Esophagus squamous epithelium (tissue), 5 donors: ENCODE measurements at places on chromosomes 1 and 21.

- DNase-seq, result no peak
Measured at GRCh38 chr1:116740296-116740695, 13.9 kb upstream of the CD2 start.

DNA sequence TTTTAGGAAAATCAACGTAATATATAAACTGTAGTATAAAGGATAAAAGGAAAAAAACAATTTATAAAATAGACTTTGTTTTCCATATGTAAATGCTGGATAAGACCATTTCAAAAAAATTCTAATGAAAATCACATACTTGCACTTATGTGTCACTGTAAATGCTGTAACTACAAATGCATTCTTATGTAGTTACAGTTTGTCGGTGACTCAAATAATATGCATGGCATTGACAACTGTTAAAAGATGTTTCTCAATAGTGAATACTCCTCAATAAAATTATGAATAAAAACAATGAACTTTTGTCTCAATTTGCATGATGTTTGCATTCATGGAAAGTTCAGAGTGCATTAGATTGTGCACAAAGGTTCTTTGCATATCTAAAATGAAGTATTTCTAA is 614.0 kb upstream of the CHRM3 start:
- no peak for DNase-seq

DNA sequence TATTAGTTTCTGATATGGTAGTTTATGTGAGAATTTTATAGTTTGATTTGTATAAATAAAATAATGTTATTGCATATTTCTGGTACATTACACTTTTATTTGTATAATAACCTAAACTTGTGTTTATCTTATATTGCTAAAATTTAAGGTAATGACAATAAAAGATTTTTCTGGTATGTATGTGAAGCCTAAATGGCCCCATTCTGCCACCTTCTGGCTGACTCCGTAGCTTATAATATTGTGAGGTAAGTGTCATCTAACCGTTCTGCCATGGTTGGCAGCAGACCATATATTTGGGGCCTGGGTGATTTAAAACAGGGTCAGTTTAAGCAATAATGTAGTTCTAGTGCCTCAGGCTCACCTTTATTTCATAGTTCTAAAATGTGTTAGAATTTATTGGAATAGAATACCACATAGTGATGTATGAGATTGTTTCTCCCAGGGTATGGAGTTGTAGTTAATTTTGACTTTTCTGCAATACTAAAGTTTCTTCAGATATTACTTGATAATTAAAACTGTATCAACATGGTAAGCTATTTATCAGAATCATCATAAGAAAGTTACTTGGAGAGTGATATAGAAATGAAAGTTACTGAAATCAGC is 21.2 kb upstream of the PRKACB start:
- no peak for DNase-seq

GRCh38 chr1:51819810-51820209 is 58.7 kb downstream of the NRDC start:
- no peak for DNase-seq

- no peak for DNase-seq
Measured at GRCh38 chr1:150259217-150259616, 1.6 kb downstream of the CA14 start.

DNA sequence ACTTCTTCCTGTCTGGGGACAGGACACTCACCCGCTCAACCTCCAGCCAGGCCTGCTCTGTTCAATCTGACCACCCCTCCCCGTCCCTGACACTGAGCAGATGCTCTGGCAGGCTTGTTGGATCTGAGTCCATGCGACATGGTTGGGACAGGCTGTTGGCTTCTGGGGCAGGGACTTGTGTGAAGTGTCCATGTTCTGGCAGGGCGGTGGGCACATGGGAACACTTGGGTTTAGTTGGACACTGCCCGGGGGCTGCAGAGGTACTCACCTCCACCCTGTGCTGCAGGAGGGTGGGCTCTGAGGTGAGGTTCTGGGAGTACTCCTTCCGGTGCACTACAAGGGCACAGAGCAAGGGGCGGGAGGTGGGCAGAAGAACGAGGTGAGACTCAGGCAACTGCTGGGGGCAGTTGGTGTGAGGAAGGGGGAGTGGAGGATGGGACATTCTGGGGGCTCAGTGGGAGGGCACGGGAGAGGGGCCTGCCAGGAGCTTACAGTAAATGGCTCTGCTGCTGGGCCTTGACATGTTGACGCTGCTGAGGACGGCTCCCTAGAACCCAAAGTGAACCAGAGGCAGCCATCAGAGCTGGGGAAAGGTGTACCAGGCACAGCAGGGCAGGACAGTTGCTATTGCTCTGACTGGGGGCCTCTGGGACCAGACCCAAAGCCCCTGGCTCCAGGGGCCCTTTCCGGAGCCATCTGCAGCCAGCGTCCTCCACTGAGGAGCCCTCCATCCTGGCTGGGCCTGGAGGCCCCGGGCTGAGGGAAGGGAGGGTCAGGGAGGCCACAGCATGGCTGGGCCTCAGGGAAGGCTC is 2.3 kb downstream of the EPS8L3 start:
- no peak for DNase-seq

- no peak for DNase-seq
Measured at GRCh38 chr1:244347942-244348341, 103.8 kb downstream of the ADSS2 start.

- no peak for DNase-seq
Measured at GRCh38 chr21:35036465-35037383, 12.4 kb downstream of the RUNX1 start.

DNA sequence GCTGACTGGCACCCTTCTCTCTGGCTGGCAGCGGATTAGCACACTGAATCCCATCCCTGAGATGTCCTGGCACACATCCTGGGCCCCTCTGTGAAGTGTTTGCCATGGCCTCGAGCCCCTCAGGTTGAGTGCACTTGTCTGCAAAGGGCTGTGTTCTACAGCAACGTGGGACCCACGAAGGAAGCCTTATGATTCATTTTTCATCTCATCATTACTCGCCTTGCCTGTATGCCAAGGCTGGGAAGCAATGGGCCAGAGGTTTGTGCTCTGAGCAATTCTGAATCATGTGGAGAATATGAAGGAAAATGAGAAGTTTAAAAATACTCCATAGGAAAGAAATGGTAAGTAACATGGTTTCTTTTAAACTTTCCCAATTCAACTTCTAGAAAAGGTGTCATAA is 124.8 kb upstream of the LMO4 start:
- DNase-seq, result no peak

DNA sequence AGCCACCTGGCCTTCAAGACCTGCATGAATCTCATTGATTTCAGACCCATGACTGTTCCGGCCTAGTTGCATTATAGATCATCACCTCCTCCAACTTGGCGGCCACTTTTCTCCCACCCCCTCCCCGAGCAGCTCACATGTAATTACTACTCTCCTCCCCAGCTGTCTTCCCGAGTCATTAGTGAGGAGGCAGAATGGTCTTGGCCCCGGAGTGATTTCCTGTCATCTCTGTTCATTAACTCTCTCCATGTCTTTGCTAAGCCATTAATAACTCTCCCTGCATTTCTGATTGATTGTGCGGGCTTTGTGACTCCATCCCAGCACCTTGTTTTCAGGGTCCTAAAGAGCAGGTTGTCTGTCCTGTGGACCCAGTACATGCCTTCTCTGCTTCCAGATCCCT is 75.6 kb upstream of the CNTN2 start:
- DNase-seq, result no peak

- no peak for DNase-seq
Measured at GRCh38 chr1:30172299-30172694, 551.1 kb downstream of the MATN1 start.

DNA sequence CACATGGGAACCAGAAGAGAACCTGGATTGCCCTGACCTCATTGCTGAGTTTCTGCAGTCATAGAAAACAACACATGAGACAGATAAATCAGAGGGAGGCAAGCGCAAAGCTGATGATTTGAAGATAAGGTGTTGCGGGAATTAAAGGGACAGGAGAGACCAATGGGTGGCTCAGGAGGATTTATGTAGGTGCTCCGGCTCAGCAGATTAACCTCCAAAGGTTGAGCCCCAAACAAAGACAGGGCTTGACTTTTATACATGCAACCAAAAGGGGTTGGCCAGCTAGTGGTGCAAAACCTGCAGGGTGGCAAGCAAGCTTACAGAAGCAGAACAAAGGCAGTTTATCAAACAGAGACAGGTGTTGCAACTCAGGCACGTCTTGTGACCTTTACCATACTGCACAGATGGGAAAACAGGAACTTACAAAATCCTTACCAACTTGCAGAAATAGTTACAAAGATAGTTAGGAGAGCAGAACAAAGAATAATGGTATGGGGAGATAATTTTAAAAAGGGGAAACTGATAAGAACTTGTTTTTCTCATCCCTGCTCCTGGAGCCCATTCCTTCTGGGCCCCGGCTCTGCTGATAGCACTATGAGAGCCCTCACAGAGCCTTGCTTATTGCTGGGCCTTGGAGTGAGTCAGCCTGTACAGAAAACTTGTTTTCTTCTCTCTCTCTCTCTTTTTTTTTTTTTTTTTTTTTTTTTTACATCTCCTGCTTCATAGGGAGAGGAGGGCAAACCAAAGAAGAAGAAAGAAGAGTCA is 93.6 kb downstream of the SNRPE start:
- DNase-seq, result no peak

GRCh38 chr1:175887981-175888428 is 144.6 kb upstream of the TNR start:
- DNase-seq, result no peak

DNA sequence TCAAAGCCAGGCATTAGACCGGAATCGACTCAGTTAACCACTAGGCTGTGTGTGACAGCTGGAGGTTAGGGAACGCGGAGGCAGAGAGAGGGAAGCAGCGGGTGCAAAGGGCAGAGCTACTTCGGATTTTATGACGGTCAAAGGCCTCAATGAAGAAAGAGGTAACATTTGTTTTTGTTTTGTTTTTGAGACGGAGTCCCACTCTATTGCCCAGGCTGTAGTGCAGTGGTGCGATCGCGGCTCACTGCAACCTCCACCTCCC is 276.8 kb upstream of the GREM2 start:
- no peak for DNase-seq

DNA sequence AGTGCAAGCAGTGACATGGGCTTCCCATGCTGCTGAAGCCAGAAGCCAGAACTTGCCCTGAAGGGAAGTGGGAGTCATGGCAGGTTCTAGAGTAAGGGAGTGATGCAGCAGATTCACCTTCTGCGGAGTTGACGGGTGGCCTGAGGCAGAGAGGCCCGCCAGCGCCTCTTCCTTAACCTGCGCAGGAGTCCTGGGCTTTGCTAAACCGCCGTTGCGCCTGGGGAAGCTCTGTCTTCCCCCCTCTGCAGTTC is 67.3 kb downstream of the OBSCN start:
- no peak for DNase-seq

DNA sequence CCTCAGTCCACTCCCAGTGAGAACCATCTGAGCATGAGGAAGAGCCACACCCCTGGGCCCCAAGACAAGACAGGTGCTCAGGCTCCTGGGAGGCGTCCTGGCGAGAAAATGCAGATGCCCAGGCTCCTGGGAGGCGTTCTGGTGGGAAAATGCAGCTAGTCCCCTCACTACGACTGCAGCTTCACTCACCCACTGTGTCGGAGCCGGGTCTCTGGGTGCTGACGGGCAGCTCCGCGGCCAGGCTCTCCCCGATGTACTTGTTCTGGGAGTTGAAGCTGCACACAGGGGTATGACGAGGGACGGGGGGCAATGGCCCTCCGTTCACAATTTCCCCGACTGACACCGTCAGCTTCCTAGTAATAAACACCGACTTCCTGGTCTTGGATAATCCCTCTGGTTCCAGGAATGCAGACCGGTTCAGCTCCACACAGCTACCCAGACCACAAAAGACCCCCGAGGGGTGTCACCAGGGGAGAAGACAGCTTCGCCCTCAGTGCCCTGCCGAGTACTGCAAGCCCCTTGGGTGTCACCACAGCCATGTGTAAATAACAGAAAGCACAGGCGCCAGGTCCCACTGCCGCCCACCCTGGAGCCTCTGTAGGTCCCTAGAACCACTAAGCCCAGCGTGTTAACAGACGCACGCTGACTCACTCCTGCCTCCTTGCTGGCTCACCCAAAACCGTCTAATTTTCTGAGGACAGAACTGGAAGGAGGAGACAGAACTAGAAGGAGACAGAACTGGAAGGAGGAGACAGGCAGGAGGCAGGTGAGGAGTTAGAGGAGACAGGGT is 19.5 kb downstream of the MCM3AP start:
- DNase-seq, result no peak

DNA sequence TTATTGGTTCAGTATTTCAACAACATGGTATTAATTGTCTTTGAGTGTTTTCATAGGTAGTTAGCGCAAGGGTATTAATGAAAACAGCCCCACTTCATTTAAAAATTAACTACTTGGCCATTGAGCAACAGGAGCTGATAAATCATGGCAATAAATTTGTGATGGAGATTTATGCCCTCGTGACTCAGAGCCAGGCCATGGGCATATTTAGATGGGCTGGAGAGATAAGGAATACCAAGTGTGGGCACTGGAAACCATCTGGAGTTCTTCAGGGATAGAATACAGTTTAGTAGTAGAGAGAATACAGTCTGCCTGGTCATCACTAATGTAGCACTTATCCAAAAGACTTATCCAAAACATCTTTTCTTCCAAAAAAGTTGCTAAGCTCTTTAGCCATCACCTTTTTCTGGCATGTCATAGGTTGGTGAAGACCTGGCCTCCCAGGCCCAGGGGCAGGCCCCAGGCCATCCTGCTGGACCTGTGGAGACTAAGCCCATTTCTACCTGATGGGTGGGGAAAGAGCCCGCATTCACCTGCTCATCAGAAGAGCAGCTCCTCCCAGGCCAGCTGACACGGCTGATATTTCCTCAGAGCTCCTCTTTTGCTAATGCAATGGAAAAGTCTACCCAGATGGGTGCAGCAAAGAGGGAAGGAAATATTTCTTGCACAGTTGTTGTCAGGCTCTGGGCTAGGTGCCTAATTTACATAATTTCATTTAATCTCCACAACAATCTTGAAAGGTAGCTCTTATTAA is 238.0 kb downstream of the TM2D1 start:
- DNase-seq, result no peak

DNA sequence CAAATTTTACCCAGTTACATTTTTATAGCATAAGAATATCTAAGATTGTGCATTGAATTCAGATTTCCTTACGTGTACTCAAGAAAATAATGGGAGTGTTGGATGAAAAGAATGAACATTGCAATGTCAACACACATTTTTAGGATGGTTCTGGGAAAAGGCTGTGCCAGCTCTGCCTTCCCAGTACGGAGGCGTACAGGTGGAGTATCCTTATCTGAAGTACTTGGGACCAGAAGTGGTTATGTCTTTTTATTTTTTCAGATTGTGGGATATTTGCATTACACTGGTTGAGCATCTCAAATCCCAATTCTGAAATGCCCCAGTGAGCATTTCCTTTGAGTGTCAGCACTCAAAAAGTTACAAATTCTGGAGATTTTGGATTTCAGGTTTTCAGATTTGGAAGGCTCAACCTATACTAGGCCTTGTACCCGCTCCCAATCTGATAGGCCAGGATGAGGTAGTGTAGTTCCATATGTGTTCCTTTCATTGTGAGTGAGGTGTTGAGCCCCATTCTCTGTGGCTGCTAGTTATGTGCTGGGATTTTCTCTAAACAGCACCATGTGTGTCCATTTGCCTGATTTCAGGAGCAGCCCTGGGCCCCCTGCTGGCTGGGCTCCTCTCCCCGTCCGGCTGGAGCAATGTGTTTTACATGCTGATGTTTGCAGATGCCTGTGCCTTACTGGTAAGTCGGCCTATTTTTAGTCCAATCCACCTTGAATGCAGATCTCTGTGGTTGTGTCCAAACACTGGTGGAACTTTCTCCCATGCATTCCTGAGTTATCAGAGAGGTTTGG is 60.8 kb downstream of the SLC37A1 start:
- DNase-seq, result no peak

- DNase-seq, result no peak
Measured at GRCh38 chr1:1116701-1117468, 996 bp upstream of the C1orf159 start.
